ENCODE measurements at places on chromosomes 1 and 21.

DNA sequence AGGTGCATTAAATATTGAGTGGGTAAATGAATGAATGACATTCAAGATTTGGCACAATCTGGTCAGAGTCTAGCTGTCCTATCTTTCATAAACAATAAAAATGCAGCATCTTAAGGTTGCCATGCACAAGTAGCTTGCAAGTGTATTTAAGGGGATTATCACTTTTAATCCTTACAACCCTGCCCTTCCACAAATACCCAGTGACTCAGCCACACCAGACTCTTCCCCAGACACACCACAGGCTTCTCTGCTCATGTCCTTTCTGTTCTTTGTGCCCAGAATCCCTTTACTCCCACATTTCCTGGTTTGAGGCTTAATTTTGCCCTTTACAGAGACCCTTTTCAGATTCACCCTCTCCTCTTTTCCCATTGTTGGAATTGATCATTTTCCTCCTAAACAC lies 59.8 kb downstream of the KIRREL1 start:
- DNase-seq: no peak

DNA sequence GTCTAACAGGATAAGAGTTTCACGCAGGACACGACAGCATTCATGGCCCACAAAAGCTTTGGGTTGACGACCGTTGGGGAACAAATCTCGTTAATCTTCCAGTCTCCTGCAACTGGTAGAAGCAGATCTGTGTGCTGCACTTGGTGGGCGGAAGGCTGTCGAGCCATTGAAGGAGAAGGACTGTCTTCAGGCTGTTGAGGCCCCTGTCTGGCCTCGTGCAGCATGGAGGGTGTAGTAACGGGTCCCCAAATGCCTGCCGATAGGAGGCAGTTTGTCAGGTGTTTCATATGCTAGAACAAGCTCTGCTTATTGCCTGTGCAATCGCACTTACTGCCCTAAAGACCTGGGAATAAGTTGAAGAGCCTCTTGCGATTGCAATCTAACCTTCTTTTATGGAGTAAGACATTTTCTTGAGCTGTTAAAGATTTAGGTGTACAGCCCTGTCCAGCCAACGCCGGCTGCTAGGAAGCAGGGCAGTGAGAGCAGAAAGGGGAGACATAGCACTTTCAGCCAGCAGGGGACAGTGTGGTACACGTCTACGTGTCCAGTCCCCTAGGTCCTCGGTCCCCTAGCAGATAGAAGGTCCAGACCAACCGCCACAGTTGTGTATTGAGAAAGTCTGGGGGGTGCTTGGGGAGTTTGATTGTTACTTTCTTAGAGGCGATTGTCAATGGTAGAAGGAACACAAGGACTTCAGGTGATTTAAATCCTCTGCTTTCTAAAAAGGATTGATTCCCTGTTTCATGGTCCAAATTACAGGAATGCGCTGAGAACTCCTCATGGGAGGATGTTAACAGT lies 102.3 kb upstream of the TMPRSS2 start:
- DNase-seq: no peak

GRCh38 chr1:218296162-218296561 lies 11.1 kb downstream of the RRP15 start:
- no peak for DNase-seq

DNA sequence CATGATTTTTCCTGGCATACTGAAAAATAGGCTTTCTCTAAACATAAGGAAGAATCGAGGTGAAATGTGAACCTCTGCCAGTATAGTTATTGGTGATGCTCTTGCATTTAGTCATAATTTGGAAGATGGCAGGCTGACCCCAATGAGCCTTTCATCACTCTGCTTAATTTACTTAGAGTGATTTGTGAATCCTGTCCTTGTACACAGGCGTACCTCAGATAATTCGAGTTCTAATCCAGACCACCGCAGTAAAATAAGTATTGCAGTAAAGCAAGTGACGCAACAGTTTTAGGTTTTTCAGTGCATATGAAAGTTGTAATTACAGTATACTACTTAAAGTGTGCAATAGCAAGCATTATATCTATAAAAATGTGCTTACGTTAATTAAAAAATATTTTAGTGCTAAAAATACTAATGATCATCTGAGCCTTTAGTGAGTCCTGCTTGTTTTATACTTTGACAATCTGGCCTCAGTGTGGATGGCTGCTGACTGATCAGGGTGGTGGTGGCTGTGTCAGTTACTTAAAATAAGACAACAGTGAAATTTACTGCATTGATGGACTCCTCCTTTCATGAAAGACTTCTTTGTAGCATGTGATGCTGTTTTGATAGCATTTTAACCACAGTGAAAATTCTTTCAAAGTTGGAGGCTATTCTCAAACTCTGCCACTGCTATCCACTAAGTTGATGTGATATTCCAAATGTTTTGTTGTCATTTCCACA lies 1.7 kb downstream of the PKNOX1 start:
- no peak for DNase-seq

DNA sequence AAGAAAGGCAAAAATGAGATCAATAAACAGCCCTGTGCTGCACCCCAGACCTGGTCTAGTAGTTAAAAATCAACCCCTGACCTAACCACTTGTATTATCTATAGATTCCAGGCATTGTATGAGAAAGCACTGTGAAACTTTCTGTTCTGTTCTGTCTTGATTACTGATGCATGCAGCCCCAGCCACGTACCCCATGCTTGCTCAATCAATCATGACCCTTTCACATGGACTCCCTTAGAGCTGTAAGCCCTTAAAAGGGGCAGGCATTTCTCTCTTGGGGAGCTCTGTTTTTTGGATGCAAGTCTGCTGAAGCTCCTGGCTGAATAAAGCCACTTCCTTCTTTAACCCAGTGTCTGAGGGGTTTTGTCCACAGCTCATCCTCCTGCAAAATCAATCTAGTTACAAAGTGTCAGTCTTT lies 24.2 kb upstream of the CD34 start:
- no peak for DNase-seq

DNA sequence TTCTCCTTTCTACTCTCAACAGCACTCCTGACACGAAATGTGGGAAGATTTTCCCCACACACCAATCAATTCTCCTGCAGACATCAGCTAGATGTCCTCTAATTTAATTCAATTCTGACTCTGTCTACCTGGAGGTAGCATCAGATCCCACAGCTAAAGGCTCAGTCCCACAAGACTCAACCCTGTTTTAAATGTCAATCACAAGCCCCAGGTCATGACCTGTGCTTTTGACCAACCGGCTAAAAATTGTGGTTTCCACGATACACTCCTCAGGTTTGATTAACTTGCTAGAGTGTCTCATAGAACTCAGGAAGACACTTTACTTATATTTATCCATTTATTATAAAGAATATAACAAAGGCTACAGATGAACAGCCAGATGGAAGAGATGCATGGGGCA lies 27.4 kb downstream of the IL23R start:
- DNase-seq: no peak

DNA sequence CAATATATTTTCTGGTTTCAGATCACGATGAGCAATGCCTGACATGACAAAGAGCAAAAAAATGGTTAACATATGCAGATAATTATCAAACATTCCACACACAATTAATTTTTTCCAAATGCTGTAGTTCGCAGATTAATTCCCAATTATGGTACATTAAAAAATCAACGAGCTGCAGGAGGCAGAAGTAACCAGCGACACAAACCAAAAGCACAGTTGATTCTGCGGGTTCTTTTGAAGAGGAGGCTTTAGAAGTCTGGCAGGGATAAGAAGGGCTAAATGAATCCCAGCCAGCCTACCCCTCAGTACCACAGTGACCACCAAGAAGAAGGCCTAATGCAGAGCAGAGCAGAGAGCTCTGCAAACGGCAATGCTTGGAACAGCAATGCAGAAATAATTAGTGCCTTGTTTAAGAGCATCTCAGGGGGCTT lies 17.0 kb upstream of the KNCN start:
- DNase-seq: no peak

DNA sequence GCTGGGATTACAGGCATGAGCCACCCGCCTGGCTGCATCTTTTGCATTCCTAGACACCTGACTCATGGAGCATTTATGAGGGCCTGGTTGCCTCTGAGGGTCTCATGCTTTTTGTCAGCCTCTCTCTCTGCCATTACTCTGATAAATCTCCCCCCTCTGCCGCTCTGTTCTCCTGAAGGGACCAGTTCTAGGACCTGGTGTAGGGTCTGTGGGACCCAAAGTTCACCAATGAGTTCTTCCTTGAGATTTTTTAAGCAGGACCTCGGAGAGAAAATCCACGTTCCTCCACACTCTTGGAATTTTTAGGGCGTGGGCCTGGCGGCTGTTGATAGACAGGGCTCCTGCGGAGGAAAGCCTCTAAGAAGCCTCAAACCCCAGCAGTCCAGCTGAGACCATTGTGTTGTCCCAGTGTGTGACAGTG lies 91.9 kb upstream of the ERRFI1 start:
- no peak for DNase-seq

- DNase-seq: no peak
These were observed 498 bp downstream of the GNAT2 start for GRCh38 chr1:109618661-109619575.

DNA sequence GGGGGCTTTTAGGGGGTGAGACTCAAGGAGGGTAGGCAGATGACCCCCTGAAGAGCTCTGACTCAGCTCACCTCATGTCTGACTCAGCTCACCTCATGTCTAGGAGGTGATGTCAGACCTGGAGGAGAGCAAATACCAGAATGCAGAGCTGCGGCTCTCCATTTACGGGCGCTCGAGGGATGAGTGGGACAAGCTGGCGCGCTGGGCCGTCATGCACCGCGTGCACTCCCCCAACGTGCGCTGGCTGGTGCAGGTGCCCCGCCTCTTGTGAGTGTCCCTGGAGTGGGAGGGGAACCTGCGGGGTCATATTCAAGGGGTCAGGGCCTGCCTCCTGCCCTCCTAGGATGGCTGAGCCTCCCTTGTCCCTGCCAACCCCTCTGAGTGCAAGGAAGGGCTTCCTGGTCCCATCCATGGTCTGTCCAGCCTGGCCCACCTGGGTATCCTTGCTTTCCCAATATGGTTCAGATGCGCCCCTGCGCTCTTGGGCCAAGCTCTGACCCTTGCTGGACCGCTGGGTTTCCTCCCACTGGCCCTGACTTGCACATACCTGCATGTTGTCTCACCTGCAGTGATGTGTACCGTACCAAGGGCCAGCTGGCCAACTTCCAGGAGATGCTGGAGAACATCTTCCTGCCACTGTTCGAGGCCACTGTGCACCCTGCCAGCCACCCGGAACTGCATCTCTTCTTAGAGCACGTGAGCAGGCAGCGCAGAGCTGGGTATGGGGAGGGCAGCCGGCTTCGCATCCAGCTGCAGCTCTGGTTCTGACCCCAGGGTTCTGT lies 9.1 kb downstream of the AMPD2 start:
- no peak for DNase-seq

DNA sequence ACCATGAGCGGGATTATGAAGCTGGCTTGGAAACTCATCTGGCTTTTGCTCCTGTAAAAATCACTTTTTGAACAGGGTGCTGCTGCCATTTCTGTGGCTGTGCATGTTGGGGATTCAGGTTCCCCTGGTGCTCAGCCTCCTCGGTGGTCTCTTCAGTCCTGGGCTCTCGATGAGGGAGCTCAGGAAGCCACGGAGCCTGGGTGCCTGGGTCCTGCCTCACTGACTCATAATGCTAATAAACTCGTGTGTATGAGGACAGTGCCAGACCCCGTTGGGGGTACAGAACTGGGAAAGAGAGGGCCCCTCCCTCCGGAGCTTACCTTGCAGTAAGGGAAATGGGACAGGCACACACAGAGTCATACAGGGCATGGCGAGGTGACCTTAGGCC lies 5.8 kb downstream of the COQ8A start:
- no peak for DNase-seq

DNA sequence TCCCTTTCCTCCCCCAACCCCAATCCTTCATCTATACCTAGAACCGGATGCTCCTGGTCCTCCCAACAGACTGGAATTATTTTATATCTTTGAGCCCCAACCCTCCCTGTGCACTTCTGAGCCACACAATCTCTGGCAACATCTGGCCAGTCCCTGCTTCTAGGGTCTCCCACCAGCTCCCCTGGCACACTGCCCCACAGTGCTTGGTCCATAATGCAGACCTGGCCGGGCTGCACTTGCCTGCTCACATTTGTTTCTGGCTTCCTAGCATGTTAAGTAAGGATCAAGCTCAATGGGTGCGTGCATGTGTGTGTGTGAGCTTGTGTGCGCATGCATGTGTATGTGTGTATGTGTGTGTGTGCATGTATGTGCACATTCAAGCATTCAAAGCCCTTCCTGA lies 8.8 kb downstream of the TRIM62 start:
- DNase-seq: no peak

GRCh38 chr1:201116091-201116490 lies 3.9 kb upstream of the CACNA1S start:
- DNase-seq: no peak

GRCh38 chr1:8670371-8670818 lies 147.0 kb downstream of the RERE start:
- no peak for DNase-seq

DNA sequence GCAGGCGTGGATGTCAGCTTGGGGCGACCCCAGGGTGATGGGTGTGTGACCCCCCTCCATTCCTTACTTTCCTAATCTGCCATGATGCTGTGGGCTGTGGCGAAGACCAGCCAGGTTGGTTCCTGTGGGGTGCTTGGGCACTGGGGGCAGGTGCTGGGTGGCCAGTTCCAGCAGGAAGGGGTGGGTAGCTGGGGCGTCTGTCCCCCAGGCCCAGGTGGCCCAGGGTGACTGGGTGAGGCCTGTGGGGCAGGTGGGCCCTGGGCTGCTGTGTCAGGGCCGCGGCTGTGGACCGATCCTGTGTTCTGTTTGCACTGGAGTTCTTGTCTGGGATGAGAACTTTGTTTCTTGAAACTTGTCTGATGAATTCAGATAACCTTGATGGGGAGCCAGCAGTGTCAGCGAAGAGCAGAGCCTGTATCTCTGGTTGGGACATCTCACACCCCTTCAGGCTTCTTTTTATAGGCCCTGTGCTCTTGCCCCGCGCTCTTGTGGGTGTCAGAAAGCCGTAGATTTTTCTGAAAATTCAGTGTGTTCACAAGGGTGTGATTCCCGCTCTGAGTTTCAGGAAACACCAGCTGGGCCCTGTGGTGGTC lies 3.7 kb downstream of the PRKCZ start:
- no peak for DNase-seq

GRCh38 chr21:41559658-41560631 lies 52.0 kb upstream of the TMPRSS2 start:
- no peak for DNase-seq

DNA sequence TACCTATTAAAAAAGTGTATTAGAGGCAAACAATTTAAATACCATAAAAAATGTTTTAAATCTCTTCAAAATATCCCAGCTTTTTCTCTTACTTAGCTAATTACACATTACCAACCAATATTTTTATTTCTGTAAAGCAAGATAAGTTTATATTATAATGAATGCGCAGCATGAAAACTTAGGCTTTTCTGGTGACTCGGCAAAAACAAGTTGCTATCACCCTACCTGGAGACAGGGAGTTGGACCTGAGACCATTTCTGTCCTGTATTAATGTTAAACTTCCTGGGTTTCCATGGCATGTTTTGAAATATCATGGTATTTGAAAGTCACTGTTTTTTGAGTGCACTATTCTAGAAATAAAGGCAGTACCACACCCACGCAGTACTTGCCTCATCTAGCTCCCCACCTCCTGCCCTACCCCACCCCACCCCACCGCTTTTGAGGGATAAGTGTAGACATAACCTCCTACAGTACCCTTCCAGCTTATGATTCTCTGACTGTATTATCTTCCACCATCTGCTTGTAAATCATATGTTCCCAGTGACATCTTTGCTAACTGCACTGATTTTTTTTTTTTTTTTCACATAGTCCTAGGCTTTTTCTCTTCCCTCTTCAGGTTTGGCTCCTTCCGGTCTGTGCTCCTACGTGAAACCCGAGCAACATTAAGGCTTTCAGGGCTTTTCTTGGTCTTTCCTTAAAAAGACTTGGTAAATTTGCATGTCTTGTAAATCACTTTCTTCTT lies 77.5 kb downstream of the PHTF1 start:
- DNase-seq: no peak

GRCh38 chr1:154466921-154467417 lies 35.0 kb upstream of the TDRD10 start:
- DNase-seq: no peak
